ENCODE measurements at places on chromosomes 3 and 15.

GRCh38 chr15:66006986-66007385 is 137.7 kb downstream of the RAB11A start:
- DNase-seq = no peak

DNA sequence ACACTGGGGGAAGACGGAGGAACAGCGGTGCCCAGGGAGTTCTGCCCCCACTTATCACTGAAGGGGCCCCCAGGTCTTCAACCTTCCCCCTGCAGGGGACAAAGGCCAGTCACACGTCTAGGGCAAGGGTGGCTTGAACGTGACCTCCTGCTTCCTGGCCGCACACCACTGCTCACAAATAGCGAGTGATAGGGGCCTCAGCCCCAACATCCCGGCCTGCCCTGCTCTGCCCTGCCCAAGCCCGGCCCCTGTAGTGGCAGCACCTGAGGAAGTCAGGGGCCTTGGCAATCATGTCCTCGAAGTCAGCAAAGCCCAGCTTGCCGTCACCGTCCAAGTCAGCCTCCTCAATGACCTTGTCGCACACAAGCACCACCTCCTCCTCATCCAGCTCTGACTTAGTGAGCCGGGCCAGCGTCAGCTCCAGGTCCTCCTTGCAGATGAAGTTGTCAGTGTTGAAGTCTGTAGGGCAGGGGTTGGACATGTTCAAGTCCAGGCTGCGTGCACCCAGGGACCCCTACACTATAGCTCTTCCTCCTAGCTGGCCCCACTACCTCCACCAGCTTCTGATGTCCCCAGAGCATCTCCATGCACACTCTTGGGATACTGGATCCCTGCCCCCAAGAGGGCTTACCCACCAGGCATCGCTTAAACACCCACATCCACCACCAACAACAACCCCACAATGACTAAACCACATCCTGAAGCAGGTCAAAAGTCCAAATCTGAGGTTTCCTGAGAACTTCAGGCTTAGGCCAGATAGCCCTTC is 13.3 kb downstream of the SH2D7 start:
- DNase-seq = no peak

DNA sequence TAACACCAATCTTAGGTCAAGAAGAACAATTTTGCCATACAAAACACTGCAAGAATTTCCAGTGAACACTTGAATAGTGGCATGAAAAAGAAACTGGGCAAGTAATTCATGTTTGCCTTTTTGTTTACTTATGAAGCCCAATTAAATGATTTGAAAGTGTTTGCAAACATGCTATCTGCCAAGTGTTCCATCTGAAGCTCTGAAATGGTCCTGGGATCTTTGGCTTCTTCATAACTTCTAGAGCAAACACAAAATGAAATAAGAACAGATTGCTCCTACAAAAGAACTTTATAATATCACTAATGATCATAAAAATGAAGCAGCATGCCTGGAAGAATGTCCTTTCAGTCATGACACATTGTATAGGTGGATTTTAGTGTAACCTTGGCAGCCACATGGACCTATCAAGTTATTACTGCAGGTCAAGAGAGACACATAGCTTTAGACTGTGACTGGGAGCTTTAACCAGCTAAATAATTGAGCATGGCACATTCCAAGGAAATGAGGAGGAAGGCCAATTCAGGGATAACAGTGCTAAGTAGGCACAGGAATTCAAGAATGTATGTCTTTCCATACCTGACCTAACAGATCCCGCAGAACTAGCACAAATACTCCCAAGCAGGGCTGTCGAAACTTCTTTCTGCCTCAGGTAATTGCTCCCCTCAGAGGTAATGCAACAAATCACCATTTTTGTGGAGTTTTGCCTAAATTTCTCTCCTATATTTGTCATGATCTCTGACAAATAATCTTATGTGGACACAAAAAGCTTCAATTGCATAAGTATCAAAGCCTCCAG is 144.6 kb downstream of the DUT start:
- DNase-seq = no peak

GRCh38 chr3:134311265-134311664 is 60.6 kb upstream of the RYK start:
- DNase-seq = no peak

- DNase-seq = no peak
Observed at GRCh38 chr3:123660141-123660675, 75.4 kb upstream of the HACD2 start.

DNA sequence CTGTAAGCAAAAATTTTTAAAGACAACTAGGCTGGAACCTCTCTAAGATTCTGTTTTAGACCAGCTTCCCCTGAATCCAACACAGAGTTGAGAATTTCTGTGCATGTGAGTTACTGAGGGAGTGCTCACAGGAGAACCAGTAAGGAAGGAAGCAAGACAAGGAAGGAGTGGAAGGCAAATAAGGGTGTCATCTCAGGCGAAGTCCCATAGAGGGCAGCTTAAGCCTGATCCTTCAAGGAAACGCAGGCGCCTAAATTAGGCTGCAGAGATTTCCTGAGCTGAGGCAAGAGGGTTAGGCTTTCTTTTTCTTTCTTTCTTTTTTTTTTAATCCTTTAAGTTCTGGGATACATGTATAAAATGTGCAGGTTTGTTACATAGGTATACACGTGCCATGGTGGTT is 36.2 kb upstream of the COL6A6 start:
- DNase-seq = no peak

GRCh38 chr15:90451053-90451850 is 63.2 kb downstream of the IQGAP1 start:
- DNase-seq = no peak

- DNase-seq = no peak
Observed at GRCh38 chr3:113292933-113293332, 81.6 kb downstream of the BOC start.

DNA sequence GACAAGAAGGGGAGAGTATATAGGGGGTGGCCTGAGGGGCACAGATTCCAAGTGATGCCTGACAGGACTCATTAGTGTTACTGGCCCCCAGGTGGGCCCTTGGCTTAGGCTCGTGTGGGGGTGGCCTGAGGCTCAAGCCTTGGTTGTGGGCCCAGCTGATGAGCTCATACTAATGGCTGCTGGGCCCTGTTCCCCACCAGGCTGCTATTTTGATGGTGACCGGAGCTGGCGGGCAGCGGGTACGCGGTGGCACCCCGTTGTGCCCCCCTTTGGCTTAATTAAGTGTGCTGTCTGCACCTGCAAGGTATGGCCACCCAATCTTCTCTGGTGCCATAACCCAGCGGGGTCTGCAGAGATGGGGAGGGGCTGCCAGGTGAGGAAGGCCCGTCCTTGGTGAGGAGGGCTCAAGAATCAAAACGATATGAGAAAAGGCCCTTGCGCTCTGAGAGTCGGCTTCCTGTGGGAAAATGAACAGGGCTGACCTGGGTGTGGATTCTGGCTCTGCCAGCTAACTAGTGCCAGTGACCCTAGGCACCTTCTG is 7.4 kb downstream of the CHRD start:
- DNase-seq = no peak

- DNase-seq = peak; percentile 16
Observed at GRCh38 chr3:39208463-39209055, 16.2 kb upstream of the XIRP1 start.

GRCh38 chr3:196555295-196555694 is 13.1 kb downstream of the WDR53 start:
- no peak for DNase-seq

Measured in stimulated activated CD4-positive, alpha-beta T cell treated with anti-CD3 and anti-CD28 coated beads, TNF-alpha, amount 100 ng/mL, for 24 hours (primary cell).